Stimulated activated CD4-positive, alpha-beta T cell treated with anti-CD3 and anti-CD28 coated beads, Interleukin-1b, Interleukin-23, amount 100 ng/mL, for 1 hour (primary cell): ENCODE measurements at places on chromosomes 5 and 9.

GRCh38 chr9:8613346-8613825 lies 813.8 kb upstream of the DMAC1 start:
- no peak for DNase-seq

GRCh38 chr5:73831066-73831465 lies 205.1 kb downstream of the ARHGEF28 start:
- no peak for DNase-seq

- DNase-seq = no peak
Observed at GRCh38 chr5:55324815-55325418, 17.1 kb downstream of the MTREX start.

GRCh38 chr5:127280491-127281220 lies 9.9 kb upstream of the MEGF10 start:
- no peak for DNase-seq

DNA sequence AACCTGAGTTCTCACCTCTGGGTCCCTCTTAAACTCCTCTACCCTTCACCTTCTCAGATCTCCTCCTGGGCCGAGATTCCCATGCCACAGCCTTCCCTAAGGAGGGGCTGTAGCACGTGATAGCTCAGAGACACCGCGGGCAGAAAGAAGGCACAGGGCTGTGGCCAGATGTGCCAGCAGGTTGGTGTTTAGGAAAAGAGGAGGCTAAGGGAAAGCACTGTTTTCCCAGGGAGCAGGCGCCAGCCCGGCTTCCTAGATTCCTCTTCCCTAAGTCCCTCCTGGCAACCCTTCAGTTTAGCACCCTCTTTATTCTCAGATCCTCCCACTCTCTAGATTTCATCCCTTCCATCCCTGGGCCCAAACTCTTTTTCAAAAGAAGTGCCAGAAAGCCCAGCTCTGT lies 59.4 kb upstream of the CCNG1 start:
- no peak for DNase-seq

DNA sequence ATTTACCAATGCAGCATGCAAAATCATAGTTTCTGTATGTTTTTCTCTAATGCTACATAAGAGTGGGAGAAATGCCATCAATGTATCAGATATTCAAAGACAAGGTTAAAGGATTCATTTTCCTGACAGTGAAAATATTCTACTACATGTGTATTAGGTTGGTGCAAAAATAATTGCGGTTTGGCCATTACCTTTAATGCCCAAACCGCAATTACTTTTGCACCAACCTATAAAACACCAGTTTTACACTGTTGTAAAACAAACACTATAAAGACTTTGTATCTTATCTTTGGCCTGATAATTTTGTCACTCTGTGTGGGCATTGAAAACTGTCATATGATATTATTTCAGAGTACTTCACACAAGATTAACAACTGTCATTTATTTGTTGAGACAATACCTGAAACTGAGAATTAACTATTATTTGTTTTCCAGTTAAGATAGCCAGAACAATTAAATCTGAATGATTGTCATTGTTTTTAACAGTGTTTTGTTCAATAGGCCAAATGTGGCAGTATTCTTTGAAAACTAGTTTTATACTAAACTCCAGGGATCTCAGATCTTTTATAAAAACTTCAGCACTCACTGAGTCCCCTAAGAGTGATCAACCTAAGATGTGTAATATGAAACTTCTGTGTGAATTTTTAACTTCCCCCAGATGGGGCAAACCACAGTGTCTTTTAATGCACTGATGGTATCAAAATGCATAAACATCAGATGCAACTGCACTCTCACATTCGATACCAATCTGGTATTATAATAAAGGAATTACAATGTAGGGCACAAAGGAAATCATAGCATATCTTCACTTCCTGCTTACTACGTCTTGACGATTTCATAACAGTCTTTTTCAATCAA lies 53.8 kb upstream of the FBN2 start:
- no peak for DNase-seq

DNA sequence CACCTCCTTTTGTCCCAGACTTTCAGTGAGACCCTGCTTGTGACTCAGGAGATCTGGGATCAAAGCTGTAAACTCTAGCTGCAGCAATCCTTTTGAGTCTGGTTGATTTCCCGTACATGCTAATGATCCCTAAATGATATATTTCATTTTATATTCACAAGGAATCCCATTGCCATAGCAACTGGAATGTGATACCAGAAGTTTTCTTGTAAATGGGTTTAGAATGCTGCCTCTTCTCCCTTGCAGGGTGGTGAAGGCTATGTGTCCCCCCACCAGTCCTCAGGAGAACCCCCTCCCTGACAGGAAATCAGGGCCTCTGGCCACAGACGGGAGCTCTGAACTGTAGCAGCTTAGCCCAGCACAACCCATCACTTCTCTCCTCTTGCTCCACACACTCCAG lies 215.0 kb downstream of the FSTL4 start:
- no peak for DNase-seq

GRCh38 chr5:100479079-100479688 lies 56.0 kb upstream of the FAM174A start:
- DNase-seq = no peak

- no peak for DNase-seq
Observed at GRCh38 chr5:167872791-167873190, 418.7 kb upstream of the WWC1 start.

DNA sequence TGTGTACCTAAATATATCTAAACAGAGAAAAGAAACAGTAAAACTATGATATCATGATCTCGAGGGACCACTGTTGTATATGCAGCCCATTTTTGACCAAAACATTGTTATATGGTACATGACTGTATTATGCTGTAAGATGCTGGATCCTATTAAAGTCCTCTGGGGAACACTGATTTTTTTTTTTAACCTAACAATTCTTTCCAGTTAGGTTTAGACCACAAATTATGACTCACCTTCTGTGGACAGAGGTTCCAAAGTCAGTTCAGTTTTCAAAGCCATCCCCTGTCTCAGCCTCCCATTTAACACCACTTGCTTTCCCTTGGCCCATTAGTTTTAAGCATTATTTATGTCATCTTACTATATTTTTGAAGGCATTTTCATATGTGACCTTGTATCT lies 27.1 kb downstream of the TRMO start:
- DNase-seq = no peak

DNA sequence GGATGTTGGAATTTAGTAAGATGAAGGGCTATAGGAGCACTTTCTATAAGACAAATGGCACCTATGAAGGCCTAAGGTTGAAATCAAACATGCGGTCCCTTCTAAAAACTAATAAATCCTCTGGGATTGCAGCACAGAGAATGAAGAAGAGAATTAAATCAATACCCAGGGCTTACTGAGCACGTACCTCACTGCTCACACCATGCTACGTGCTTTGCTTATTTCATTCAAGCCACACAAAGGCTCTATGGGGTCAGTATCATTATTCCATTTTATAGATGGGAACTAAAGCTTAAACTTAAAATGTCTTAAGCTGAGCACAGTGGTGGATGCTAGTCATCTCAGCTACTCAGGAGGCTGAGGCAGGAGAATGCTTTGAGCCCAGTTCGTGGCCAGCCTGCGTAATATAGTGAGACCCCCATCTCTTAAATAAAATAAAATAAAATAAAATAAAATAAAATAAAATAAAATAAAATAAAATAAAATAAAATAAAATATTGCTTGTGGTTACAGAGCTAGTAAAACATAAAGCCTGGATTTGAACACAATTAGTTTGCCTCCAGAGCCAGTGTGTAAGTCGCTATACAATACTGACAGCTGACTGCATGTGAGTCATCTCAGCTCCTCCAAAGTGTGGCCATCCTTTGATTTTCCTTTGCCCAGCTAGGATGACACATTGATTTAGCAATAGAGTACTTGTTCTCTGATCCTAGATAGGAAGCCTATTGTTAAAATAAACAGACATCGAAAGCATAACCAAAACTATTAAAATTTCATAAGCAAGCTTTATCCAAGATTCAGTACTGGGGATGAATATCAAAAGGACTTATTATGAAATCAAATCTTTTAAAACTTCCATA lies 20.9 kb upstream of the DPYSL3 start:
- no peak for DNase-seq

- no peak for DNase-seq
Observed at GRCh38 chr9:5178126-5178805, 7.2 kb downstream of the INSL6 start.

DNA sequence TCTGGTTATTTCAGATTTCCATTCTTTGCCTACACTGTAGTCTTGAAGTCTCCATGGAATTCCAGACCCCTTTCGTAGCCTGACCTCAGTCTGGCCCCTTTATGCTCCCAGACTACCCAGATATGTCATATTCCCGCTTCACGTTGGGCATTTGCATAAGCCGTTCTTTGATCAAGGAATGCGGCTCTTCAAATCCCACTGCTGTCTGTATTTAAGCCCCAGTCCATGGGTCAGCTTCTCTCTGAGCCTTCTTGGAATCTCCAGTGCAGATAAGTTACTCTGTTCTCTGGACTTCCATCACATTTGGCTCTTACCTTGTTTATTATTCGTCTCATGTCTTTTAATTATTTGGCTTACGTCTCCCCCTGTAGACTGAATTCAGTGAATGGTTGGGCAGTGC lies 97.4 kb downstream of the PARP8 start:
- DNase-seq = no peak

DNA sequence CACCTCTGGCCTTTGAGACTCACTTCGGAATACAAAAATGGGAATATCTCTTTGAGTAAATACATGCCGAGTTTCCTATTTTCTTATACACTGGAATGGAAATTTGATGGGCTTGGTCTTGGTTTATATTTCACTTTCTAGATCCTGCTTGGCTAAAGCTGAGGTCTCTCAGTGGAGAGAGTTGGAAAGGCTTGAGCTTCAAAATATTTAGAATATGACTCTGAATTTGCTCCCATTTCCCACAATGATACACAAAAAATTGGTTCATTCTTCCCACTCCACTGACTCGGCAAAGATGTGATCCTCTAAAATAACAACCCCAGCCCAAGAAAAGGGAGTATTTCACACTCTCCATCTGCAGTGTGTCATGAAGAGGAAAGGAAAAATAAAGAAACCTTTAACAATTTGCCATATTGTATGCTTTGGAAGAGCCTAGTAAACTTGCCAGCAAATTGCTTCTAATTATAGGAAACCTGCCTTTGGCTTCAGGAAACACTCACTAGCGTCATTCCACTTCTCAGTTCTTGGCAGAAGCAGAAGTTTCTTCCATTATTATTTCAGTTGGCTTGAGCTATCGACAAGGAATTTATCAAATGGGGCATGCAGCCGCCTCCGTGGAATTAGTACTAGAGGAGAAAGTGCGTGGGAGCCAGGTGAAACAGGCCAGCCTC lies 302.9 kb downstream of the NSG2 start:
- DNase-seq = no peak

GRCh38 chr9:87968155-87968554 lies 6.2 kb downstream of the CDK20 start:
- no peak for DNase-seq

DNA sequence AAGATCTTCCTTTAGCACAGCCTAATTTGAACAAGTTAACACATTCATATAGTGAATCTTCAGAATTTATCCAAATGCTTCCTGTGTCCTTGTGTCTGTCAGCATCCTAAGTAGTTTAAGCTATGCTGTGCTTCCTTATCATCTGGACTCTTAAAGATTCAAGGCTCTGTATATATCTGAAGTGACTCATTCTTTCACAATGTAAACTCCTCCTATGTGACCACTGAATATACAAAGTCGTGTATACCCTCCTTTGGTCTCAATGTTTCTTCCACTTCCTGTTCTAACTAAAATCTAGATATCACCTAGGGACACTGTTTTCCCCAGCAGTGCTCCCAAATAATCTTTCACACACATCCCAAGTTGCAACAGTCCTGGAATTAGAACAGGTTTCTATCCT lies 935.7 kb upstream of the NUDT12 start:
- no peak for DNase-seq

DNA sequence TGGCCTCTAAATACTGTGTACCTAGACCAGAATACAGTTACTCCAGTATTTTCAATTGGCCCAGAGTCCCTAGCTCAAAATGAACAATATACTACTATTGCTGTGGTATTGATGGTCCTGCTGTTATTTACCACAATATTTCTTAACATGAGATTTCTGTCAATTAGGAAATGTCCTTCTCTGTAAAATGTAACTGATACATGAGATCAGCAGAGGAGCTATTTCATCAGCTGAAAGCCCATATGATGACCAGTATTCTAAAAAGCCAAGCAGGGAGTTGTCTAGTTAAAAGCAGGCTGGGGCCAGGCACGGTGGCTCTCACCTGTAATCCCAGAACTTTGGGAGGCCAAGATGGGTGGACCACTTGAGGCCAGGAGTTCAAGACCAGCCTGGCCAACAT lies 187.7 kb upstream of the PTGER4 start:
- no peak for DNase-seq

DNA sequence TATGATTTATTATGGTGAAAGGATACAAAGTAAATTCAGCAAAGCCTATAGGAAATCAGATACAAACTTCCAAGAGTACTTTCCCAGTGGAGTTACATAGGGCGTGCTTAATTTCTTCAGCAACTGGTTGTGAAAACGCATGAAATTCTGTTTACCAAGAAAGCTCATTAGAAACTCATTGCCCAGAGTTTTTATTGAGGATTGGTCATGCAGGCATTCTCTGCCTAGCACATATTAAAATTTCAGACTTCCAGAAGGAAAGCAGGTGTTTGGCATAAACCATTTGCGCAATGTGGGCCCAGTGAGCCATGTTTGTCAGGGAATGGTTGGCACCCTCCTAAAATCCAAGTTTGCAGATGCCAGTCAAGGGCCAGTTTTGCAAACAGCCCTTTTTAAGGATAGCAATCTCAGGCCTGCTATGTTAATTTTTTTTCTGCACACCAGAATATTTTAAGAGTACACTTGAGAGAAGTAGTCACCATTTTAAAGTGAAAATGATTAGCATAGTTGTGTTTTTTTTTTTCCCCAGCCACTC lies 311.1 kb upstream of the CHD1 start:
- DNase-seq = no peak
